ENCODE measurements at places on chromosomes 7 and 10.

DNA sequence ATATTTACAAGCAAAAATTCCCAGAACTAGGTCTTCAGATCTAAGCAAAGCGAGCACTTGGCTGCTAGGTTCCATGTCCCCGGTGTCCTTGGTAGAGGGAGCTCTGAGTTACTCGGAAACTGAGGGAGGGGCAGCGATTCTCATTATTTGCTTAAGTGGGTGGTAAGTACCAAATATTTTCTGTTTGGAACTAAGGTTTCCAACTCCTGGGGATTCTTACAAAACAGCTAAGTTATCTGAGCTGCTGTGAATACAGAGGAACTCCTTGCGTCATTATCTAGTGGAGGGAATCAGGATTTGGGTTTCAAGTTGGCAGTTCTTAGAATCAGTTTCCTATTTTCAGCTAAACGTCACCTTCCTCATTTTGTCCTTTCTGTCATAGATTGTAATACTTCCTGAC lies 76.8 kb upstream of the IKZF1 start:
- DNase-seq = no peak

GRCh38 chr7:124688991-124689390 lies 76.6 kb downstream of the GPR37 start:
- DNase-seq = peak; percentile 10

DNA sequence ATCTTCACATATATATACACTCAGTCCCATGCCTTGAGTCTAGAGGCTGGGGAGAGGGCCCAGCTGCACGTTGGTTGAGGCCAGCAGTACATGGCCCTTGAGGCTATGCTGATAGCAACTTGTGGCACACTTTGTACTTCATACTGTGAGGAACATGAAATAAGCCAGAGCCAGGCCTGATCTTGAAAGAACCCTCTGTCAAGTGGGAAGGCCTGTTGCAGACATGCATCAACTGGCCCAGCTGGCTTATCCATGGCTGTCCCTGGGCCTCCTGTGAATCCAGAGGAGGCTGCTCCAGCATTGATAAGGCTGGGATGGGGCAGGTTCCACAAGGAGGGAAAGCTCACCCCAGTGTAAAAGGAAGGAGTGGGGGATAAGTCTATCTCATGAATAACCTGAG lies 140.4 kb downstream of the NRF1 start:
- no peak for DNase-seq

DNA sequence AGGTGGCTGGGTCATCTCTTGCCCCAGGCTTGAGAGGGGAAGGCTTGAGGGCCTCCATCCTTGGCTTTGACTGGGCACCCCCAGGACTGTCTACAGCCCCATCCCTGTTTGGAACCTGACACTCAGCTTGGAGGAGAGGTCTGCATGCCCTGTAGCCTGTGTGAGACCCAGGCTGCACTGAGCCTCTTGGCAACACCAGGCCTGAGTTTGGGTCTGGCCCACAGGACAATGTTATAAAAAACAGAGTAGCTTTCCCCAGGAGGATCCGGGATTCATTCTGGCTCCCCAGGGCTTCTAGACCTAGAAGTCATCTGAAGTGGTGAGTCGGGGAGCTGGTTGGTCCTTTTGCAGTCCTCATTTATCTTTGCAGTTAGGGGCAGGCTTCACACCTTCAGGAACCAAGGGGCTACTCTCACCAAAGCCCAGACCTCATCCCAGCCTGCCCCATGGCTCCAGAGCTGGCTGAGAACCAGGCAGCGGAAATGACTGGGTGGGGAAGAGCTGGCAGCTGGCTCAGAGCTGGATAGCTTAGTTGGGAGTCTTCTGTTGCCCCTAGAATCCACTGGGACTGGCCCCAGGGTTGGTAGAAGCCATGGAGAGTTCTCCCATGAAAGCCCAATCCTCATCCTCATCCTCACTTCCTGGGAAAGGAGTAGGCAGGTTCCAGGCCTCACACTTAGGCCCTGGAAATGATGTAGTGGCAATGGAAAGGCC lies 68.8 kb downstream of the ADCYAP1R1 start:
- DNase-seq = no peak

DNA sequence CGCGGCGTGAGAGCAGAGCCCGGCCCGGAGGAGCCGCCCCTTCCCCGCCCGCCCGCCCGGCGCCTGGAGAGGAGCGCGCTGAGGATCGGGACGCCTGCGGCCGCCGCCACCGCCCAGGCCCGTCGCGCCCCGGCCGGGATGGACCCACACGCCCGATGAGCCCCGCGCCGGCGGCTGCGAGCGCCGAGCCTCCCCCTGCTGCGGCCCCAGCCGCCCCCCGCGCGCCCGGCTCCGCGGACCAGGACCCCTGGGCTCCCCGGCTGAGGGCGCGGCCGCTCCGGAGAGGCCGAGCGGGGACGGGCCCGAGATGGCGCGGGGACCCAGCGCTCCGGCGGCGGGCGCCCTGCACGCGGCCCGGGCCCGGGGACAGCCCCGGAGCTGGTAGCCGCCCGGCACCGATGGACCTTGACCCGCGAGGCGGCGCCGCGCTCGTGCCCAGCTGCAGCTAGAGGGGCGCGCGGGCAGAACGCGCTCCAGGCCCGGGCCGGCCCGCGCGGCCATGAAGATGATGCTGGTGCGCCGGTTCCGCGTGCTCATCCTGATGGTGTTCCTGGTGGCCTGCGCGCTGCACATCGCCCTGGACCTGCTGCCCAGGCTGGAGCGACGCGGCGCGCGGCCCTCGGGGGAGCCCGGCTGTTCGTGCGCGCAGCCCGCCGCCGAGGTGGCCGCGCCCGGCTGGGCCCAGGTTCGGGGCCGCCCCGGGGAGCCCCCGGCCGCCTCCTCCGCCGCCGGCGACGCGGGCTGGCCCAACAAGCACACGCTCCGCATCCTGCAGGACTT lies 520 bp downstream of the FAM20C start:
- peak; percentile 26 for DNase-seq

DNA sequence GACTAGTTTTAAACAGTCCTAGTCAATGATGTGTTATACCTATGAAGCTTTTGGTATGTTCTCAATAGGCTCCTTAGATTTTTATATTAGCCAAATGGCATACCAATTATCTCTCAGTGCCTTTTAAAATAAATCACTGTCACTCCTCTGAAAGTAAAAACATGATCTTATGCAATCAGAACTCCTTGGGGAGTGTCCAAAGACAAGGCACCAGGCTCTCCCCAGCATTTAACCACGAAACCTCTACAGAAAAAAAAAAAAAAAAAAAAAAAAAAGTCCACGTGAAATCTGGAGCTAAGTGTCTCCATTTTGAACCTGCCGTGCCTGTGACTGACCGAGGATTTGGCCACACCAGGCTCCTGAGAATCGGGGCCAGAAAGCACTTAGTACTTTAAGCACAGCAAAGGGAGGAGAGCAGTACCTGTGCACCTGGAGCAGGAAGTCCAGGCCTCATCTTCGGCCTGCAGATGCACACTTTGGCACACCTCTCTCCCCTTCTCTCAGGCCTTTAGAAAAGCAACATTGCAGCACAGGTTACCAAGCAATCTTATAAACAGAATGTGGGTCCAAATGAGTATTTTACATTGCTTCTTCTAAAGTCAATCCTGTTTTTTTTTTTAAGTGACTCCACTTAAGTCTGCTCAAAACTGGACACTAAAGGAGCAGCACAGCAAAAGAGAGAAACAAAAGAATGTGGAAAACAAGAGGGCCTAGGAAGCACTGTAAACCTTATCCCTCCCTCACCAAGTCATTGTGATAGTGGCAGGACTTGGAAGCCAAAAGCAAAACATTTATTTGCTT lies 1.5 kb downstream of the FAM13C start:
- no peak for DNase-seq

DNA sequence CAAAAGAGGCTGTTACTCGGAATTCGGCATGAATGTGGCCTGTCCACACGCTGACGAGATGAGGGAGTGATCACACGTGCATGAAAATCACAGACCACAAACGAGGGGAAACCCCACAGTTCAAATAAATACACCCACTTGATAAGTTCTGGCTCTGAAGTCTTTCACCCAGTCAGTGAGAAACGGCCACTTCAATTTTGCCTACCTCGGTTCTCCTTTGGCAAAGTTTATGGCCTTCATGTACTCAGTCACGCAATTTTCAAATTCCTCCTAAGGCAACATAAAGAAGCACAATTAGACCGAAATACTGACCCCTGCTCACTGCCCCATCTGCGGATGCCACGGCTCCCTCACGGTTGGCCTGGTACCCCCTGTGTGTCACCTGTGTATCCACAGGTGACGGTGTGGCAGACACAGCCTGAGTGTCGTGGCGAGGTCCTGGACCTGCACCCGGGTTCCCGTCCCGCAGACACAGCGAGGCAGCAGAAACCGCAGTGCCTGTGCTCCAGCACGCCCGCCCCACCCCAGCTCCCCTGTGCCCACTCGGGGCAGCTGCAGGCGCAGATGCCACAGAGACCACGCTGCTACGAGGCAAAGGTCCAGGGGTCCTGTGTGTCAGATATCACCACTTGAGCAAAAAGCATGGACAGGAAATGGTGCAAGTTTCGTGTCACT lies 1.4 kb downstream of the CFAP46 start:
- no peak for DNase-seq

Data from fibroblast of villous mesenchyme (primary cell).